Suppressor macrophage (primary cell): ENCODE measurements at places on chromosomes 1 and 21.

DNA sequence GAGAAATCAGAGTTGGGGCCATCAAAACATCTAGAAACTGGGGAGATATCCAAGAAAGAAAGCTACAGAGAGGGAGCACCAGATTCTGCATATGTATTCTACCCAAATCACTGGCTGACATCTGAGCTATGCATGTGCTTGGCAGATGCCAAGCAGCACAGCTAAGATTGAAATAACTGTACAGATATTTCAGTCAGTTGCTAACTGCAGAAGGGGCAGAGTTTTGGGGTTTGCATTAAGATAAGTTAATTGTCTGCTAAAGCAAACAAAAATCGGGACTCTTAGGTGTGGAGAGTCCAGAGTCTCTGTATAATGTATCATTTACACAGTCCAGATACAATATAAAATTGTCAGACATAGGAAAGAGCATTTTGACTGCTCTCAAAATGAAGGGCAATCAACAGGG is 437.1 kb downstream of the PTBP2 start:
- no peak for DNase-seq

DNA sequence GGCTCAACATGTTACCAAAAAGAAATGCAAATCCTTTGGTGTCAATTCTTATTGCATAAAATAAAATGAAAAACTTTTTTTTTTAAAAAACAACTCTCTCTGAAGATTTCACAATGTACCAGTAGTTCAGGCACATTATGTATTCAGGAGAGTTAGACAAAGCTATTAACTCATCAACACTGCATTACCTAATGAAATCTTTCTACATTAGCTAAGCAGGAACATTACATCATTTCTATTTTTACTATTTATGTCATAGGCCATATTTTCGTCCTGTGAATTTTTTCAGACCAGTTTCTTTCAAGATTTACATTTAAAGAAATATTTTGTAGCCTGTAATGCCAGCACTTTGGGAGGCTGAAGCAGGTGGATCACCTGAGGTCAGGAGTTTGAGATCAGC is 366.2 kb downstream of the USH2A start:
- DNase-seq, result no peak

DNA sequence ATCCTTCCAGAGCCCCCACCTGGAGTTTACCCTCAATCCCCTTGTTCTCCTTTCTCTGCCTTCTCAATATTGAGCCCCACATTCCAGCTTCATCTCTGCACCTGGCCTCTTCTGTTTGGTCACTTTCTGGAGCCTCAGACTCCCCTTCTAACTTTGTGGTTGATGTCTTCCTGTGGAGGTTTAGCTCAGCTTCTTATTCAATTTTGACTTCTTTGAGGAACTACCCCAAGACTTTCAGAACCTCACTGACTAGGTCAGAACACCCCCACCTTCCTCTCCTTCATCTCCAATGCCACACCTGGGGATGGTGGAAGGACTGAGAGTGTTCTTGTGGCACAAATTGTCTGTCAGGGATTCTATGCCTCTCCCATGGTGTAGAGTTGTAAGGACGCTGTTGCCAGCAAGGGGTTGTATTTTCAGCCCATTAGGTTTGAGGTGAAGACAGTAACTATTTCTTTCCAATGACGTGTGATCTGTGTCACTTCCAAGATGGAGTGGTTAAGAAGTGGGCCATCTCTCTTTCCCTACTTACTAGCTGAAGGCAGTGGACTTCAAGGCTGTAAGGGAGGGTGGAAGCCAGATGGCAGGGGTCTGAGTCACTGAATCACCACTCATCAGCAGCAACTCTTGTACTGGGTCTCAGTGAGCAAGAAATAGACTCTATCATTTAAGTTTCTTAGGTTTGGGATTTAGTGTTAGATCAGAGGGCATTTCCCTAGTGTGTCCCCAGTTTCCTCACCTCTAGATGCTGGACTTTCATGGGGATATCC is 80.6 kb downstream of the PAPPA2 start:
- no peak for DNase-seq

GRCh38 chr1:159171688-159172501 is 480 bp downstream of the CADM3 start:
- DNase-seq, result no peak

DNA sequence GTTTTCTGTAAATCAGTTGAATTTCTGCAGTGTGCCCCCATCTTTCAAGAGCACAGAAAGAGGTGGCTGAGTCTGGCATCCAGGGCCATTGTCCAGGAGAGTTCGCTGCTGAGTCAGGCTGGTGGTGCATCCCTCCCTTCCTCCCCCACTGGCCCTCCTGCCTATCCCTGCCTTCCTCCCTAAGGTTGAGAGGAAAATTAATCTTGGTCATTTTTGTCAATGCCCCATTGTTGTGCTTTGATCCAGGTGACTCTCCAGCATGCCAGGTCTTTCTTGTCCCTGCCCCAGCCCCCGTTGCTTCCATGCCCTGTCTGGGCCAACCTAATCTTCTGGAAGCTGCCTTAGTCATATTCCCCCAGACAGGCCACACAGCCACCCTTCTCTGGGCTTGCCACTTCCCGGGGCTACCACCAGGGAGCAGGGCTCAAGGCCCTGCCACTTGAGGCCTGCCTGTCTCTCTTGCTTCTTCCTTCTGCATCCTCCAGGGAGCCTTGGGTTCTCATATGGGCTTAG is 26.6 kb downstream of the PROK1 start:
- DNase-seq, result peak; percentile 53
